Activated T-helper 17 cell treated with anti-CD3 and anti-CD28 coated beads, Interleukin-2, amount 50 U/mL, for 72 hours (primary cell): ENCODE measurements at places on chromosomes 1 and 21. TPM values are rescaled to one million over a fixed set of nuclear protein-coding genes. Genes with fewer than 3 reads are reported as not detected.
A peak's percentile ranks its signal among the peaks of the same experiment; 100 is the strongest.

DNA sequence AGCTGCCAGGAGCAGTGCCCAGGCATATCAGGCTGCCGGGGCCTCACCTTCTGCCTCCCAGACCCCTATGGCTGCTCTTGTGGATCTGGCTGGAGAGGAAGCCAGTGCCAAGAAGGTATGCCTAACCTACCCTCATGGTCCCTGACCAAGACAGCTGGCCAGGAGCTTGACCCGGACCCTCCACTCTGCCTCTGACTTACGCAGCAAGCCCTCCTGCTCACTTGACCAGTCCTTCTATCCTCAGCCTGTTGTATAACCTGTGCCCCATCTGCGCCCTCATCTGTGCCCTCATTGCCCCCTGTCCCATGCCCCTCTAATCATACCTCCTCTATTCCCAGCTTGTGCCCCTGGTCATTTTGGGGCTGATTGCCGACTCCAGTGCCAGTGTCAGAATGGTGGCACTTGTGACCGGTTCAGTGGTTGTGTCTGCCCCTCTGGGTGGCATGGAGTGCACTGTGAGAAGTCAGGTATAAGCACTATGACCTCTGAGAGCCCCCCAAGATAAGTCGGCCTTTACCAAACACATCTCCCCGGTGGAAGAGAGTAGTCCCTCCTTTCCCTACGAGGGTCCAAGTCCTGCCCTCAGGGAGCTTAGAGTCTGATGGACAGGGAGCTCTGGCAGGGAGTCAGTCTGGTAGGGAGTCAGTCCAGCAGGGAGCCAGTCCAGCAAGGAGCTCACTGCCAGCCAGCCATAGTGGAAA, 6.8 kb downstream of the TIE1 start:
- no peak for ATAC-seq

DNA sequence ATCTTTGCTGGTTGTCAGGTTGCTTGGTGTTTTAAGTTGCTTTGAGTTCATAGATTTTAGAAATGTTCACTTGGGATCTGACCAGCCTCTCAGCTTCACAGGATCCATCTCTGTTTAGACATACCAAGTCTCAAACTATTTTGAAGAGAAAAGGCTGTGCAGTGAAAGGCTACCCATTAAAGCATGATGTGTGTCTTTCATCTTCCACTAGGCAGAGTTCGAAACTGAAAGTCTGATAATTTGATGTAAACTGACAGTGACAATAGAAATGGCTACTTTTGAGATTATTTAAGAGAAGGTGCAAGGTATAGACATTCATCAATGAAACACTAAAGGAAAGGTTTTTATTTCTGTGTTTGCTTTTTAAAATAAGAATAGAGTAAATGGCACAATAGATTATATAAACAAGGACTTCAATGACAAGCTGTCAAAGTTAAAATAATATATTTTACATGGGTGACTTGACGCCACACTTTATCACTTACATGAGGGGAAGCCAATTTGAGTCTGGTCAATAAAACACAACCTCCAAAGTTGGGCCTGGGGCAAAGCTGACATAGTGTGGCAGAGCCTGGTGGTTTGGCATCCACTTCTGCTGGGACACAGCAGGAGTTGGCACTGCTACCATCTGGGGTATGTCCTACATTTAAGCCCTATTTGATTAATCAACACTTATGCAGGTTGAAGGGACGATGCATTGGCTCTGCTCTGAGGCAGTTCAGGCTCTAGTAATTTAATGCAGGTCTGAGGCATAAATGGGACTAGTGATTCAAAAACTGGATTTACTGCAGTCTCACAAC, 197.7 kb downstream of the CRB1 start:
- no peak for ATAC-seq

DNA sequence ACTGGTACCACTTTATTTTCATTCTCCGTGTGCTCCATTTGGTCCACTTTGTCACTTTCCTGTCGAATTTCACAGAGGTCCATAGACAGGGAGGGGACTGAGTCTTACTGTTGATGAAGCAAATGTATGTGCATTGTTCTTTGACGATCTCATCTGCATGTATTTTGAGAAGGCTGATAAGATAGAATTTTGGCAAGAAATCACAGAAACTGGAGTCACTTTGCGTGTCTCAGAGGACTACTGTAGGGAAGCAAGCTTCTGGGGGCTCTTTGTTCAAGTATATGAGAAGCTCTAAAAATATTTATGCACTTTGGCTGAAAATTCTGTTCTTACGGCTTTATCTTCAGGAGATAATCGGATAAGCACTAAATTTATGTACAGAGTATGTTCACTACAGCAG, 78.1 kb downstream of the PCBP3 start:
- ATAC-seq: no peak

DNA sequence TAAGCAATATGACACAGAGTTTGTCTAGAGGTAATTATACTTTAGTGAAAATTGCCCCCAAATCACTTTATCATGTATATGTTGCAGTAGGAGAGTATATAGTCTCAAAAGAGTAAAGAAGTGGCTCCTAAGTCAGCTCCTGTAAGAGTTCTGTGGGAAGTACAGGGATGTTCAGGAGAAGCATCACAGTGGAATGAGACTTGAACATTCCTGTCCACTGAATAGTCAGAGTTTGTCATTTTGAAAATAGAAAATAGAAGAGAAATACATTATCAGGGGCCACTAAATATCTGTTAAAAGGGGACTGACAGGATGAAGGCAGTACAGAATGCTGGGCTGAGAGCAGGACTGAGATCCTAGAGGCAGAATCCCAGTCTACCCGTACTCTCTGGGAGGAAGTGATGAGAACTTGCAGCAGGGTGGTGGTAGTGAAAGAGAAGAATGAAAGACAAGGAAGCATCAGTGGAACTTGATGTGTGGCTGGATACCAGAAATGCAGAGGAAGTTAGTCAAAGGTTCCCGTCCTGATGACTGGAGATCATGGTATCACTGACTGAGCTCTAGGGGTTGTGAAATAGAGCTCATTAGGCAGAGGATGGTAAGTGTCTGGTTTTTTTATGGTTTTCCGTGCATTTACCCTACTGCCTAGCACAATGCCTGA, 153.4 kb downstream of the FMN2 start:
- no peak for ATAC-seq

GRCh38 chr1:178718520-178718919, 6.5 kb upstream of the RALGPS2 start:
- ATAC-seq: no peak

- ATAC-seq: peak; percentile 22
These were observed 11.8 kb downstream of the ZBTB17 start for GRCh38 chr1:15963968-15964648.

- ATAC-seq: no peak
These were observed 131.2 kb downstream of the AKT3 start for GRCh38 chr1:243718893-243719292.

- no peak for ATAC-seq
These were observed 19.6 kb downstream of the CCSAP start for GRCh38 chr1:229323201-229323600.

DNA sequence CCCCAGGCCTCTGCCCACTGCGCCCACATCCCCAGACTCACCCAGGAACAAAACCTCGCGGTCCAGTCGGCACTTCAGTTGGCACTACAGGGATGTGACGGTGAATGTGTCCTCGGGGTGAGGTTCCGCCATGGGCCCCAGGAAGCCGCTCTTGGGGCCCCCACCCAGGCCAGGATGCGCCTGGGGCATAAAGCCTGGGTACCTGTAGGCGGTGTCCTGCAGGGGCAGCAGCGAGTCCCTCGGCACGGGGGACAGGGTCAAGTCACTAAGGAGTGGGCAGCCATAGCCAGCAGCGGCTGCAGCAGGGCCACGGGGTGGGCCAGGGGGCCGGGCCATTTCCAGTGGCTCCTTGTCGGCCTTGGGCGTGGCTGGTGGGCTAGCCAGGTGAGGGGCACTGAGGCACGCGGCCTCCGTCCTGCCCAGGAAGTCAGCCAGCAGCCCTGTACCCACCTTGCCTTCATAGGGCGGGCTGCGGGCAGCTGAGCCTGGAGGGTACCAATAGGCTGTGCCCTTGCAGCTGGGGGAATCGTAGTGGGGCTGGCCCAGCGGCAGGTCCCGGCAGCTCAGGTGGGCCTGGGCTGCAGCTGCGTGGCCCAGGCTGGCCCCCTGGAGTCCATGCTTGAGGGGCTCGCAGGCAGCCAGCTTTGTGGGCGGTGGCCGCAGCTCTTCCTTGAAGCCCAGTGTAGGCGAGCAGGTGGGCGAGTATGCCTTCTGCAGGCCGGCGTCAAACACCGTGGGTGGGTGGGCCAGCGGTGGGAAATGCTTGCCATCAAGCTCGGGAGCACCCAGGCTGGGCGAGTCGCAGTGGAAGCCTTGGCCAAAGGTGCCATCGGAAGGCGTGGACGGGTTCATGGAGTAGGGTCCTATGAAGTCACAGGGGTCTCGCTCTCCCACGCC, 56.5 kb downstream of the AHDC1 start:
- no peak for ATAC-seq

DNA sequence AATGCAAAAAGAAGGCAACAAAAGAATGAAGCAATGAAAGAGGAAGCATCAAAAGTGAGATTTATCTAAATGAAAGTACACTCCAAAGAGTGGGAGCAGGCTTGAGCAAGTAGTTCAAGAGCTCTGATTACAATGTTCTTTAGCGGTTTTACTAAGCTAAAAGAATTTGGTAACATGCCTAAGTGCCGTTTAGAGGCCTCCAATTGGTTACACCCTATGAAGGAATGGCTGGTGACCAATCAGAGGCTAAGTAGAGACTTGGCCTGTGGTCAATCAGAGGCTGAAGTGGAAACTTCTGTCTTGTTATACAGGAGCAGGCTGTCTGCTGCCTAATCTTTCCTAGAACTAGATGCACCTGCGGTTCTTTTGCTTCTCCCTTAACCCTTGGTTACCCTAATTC, 59.1 kb downstream of the PTGFR start:
- ATAC-seq: no peak

GRCh38 chr1:34867415-34867814, 7.9 kb upstream of the SMIM12 start:
- ATAC-seq: no peak

DNA sequence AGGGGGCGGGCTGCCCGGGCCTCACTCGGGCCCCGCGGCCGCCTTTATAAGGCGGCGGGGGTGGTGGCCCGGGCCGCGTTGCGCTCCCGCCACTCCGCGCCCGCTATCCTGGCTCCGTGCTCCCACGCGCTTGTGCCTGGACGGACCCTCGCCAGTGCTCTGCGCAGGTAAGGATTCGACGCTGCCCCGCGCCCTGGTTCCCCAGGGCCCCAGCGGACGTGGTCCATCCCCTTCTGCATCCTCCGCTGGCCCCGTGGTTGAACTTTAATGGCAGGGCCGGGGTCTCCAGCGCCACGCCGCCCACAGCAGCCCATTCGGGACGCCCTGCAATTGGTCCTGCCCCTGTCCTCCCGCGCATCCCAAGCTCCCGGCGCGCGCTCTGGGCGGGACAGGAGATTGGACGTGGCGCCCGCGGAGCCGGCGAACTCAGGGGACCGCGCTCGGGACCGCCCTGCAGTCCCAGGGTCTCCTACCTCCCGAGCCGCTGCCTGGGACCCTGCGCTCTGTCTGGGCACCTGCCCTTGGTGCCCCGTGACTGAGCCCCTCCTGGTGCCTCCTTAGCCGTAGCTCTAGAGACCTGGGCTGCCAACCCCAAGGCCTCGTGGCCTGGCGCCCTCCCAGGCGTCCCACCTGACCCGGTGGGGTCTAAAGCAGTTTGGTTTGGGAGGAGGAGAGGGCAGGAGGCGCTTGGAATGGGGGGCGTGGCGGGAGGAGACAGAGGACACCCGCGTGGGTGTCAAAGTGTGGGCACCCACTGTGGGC, at the start of gene ALPL:
TSS of gene ALPL (plus strand) at position 73 of the 762 bp plus-strand sequence. CDS start 44,659 bp downstream, outside the sequence.
- peak; percentile 19 for ATAC-seq

DNA sequence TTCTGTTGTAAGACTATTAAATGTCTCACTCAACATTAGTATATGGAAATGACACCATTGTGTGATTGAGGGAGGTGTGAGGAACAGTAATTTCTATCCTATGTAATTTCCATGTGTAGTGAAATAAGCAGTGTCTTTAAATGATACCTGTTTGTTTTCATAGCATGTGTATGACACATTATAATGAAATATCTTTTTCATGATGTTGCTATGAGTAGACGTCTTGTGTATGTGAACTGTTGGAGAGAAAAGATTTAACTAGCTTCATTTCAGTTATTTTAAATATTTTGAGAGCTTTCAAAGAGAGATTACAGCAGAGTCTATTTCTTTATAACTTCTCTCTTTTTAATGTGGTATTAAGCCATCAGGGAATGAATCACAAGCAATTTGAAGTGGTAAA, 71.5 kb upstream of the QSOX1 start:
- no peak for ATAC-seq

LCE1E gene
- not detected for total RNA-seq

FAM163A gene
- total RNA-seq: not detected

C4BPB gene
- total RNA-seq: 0.58 TPM

PDC gene
- total RNA-seq: not detected

TRIM46 gene
- 10.6 TPM for total RNA-seq
